ENCODE measurements at places on chromosomes 3 and 15. TPM values are rescaled to one million over a fixed set of nuclear protein-coding genes. Genes with fewer than 3 reads are reported as not detected.

DNA sequence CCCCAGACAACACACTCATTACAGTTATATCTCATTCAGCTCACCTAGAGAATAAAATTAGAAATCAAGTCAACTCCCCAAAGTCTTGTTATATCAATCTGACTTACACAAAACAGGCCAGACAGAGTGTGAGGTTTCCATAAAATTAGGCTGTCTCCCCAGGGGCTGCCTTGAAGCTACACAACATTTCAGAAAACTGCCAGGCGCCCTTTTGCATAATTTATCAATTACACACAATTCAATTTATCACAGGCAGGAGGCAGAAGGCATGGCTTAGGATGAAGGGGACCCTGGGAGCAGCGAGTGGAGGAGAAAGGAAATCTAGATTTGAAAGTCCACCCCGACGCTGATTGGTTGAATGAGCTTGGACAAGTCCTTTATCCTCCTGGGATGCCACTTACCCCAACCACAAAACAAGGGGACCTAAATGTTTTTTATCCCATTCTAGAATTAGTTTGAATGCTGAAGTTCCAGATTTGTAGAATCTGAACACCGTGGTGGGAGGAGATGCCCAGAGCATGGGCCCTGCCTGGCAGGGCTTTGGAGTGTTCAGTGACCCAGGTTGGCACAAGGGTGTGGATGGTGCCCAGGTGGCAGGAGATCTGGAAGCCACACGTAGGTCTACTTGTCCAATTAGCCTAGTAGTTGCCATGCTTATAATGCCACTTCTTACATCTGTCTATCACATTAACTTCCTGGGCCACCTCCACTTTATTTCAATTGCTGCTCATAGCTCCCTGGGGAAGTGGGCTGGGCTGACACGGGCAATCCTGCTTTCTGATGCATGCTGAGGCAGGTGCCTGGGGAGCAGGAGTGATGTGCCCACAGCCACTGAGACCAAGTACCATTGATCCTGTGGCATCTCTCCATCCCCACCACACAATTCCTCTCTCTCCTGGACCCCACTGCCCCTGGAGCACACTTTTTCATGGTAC lies 119.8 kb upstream of the TLE3 start:
- H3K27ac ChIP-seq, result no peak overlapping the region
- peaks cover 36% of the 10 kb centered on the region for H3K4me1 ChIP-seq
- no peaks in the 10 kb centered on the region for H3K36me3 ChIP-seq
- DNase-seq, result no peak

GRCh38 chr15:74541494-74542165 lies 610 bp downstream of the ARID3B start:
- peak overlapping the region; percentile 88 for H3K4me3 ChIP-seq
- peak overlapping the region; percentile 80 for H3K27ac ChIP-seq
- peaks cover 11% of the 10 kb centered on the region for H3K27me3 ChIP-seq
- H3K36me3 ChIP-seq, result no peaks in the 10 kb centered on the region

- H3K36me3 ChIP-seq, result no peaks in the 10 kb centered on the region
- no peaks in the 10 kb centered on the region for H3K27me3 ChIP-seq
- no peak for DNase-seq
Observed at GRCh38 chr3:83500931-83501330, 1457.9 kb upstream of the CADM2 start.

DNA sequence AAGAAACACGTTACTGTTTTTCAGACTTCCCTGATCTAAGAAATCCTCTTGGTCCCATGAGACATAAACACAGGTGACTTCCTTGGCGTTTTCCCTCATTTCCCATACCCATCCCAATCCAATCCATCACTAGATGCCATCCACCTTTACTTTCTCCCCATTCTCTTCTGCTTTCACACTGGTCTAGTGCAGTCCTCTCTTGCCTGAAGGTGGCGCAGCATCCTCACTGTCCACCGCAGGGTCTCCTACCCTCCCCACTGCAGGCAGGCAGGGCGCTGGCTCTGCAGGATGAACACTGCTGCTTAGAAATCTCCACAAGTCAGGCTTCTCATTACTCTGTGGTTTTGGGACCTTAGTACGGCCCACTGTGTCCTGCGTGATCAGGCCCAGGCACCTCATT lies 58.2 kb downstream of the RAB7A start:
- no peak for DNase-seq
- no peaks in the 10 kb centered on the region for H3K27me3 ChIP-seq
- peak overlapping the region; percentile 26 for H3K27ac ChIP-seq
- no peak overlapping the region for H3K4me3 ChIP-seq
- H3K36me3 ChIP-seq, result no peaks in the 10 kb centered on the region

- no peak overlapping the region for H3K27ac ChIP-seq
- no peak overlapping the region for H3K4me3 ChIP-seq
- H3K27me3 ChIP-seq, result no peaks in the 10 kb centered on the region
Observed at GRCh38 chr3:184868477-184868876, 56.5 kb downstream of the VPS8 start.

DNA sequence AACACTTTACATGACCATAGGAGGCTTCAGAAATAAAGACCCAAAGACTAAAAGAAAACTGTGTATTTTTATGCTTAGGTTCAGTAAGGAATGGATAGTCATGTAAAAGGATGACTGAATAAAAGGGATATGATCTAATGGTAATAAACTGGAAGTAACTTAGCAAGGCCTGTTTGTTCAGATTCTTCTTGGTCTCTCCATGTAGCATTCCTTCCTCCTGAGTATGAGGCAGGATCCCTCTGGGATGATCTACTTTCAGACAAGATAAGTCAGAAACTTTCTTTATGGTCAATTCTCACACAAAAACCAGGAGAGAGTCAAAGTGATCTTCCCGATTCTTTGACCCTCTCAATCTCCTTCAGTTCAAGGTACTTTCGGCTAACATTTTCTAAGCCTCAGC lies 340.8 kb upstream of the DCBLD2 start:
- H3K27ac ChIP-seq, result no peak overlapping the region
- H3K4me1 ChIP-seq, result no peaks in the 10 kb centered on the region
- DNase-seq, result no peak
- no peaks in the 10 kb centered on the region for H3K27me3 ChIP-seq
- H3K36me3 ChIP-seq, result no peaks in the 10 kb centered on the region

- H3K36me3 ChIP-seq, result no peaks in the 10 kb centered on the region
- H3K27ac ChIP-seq, result no peak overlapping the region
- peaks cover 5% of the 10 kb centered on the region for H3K27me3 ChIP-seq
Observed at GRCh38 chr3:196537319-196537984, 22.3 kb upstream of the SMCO1 start.

The MME gene
- 31.7 TPM for total RNA-seq

The CDCP1 gene
- total RNA-seq, result 1.3 TPM
